ENCODE measurements at places on chromosomes 13 and 19.

DNA sequence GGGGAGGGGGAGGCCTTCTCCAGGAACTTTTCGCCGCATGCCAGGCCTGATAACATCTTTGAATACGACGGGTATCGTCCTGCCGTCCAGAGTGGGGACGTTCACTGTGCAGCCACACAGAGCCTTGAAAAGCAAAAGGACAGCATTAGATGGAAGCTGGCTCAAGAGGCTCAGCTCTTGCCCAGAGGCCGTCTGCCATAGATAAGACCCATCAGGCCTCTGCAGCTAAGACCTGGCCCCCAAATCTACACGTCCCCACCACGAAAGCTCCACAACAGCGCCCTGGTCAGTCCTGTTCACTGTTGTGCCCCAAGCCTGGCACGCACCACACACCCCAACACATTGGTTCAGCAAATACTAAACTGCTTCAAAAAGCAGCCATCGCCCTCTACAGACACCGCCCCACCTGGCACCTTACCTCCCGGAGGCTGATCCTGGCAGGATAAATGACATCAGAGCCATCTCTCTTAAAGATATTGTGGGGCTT is 2.1 kb downstream of the DNAJB1 start:
- DNase-seq = no peak

GRCh38 chr13:104321756-104322155 is 1255.5 kb upstream of the SLC10A2 start:
- no peak for DNase-seq

GRCh38 chr13:83618966-83619365 is 263.3 kb downstream of the SLITRK1 start:
- no peak for DNase-seq

DNA sequence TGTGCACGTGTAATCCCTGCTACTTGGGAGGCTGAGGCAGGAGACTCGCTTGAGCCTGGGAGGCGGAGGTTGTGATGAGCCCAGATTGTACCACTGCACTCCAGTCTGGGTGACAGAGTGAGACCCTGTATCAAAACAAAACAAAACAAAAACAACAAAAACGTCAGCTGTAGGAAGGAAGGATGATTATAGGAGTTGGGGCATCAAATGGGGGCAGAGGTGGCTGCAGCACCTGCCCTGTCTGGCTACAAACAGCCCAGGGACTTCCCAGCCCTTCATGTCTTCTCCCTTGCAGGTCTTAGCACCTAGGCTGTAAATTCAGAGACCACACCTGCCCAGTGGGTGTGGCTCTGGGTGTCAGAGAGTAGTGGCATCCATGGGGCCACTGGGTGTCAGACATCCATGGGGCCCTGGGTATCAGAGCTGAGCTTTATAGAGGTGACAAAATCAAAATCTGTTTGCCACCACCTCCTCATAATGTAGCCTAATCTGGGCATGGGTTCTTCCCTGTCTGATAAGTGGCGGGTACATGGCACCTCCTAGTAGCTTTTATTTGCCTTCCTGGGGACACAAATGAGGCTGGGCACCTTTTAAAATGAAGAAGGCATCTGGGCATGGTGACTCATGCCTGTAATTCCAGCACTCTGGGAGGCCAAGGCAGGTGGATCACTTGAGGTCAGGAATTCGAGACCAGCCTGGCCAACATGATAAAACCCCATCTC is 4.7 kb upstream of the B3GNT3 start:
- DNase-seq = no peak

GRCh38 chr13:98174307-98174706 is 2.8 kb downstream of the RNF113B start:
- no peak for DNase-seq

GRCh38 chr13:113975416-113975815 is 1.5 kb upstream of the C13orf46 start:
- no peak for DNase-seq

DNA sequence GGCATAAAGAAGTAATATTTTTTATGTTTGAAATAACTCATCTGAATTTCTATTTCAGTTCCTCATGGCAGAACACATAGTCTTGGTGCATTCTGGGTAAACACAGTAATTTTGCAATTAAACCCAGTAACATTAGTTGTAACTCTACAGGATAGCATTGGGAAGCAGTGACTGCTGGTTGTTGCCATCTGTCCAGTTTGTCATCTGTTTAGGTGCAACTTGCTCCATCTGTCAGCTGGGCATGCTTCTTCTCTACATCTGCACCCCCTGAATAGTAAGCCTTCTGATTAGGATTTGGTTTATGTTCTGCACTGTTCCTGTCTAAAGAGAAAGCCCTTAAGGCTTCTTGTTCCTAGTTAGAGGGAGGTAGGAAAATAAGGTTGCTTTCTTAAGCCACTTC is 63.5 kb upstream of the CSNK1A1L start:
- DNase-seq = no peak

DNA sequence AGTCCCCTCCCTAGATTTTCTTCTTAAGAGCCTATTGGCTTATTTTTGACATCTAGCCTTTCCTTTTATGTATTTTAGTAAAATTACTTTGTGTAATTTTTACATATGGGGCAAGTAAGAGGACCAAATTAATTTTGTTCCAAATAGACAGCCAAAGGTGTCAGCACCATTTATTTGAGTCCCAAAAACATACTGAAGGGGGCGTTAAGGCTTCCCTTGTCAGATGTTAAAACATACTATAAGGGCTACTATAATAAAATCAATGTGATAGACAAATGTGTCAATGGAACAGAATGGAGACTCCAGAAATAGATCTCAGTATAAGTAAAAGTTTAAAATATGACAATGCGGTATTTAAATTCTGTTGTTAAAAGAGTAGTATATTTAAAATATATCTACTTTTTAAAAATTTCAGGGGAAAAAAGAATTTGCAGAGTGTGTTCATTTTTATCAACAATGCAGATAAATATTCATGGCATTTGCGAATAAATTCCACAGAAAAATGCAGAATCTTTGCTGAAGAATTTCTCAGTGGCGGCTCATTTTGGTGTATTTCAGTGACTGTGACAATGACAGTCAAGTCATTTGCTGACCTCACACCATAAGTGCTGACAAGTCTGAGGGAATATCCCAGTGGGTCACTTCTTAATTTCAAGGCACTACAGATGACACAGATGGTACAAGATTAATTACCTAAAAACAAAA is 133.7 kb downstream of the MTUS2 start:
- no peak for DNase-seq
